ENCODE measurements at places on chromosomes 5 and 9. TPM values are rescaled to one million over a fixed set of nuclear protein-coding genes. Genes with fewer than 3 reads are reported as not detected.

DNA sequence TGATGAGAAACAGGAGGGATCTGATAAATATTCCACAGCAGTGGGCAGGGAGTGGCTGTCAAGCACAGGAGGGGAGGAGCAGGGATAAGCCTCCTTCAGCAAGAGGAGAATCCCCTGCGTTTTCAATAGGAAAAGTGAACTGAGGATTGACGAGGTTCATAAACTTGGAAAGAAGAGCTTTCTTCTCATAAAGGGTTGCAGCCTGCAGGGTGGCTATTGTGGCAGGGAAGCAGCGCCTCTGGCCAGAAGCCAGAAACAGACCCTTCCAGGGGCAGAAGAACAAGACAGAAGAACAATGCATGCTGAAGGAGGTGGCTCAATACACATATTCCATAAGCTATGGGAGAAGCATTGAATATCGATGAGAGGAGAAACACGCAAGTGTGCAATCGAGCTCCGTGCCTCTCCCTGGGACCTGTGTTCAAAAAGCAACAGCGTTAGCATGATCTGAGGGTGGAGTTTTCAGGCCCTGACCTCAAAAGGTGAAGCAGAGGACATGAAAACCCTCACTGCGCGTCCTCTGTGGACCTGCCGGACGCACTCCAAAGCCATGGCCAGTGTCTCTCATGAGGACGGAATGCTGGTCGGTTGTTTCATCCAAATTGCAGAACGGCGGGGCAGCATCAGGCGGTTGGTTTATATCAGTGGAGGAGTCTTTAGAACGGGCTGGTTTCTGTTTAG, 67.6 kb downstream of the ANKRD33B start:
- no peak for DNase-seq

- DNase-seq = no peak
Measured at GRCh38 chr5:36897616-36898015, 21.0 kb downstream of the NIPBL start.

Gene PCDHB16
- 2.7 TPM for polyA plus RNA-seq

DNA sequence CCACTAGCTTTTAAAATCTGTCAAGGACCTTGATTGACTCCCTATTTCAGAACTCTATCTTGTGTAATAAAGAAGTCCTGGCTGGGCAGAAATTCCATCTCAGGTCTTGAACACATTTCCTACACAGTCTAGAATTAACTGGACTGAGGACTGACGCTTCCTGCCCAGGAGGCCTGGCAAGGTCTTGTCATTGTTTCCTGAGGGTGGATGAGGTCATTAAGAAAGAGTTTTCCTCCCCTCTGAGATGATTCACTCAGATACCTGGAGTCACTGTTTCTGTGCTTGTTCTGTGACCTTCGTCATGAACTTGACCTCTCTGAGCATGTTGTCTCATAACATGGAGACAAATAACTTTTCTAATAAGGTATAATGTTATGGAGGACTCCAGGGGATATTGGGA, 10.0 kb downstream of the MTAP start:
- no peak for DNase-seq

GRCh38 chr9:114612272-114612923, 1.3 kb downstream of the TMEM268 start:
- DNase-seq = peak; percentile 37

- DNase-seq = no peak
Measured at GRCh38 chr9:124583134-124583533, 75.9 kb upstream of the NR5A1 start.

Gene PDE6A
- 0.06 TPM for polyA plus RNA-seq

DNA sequence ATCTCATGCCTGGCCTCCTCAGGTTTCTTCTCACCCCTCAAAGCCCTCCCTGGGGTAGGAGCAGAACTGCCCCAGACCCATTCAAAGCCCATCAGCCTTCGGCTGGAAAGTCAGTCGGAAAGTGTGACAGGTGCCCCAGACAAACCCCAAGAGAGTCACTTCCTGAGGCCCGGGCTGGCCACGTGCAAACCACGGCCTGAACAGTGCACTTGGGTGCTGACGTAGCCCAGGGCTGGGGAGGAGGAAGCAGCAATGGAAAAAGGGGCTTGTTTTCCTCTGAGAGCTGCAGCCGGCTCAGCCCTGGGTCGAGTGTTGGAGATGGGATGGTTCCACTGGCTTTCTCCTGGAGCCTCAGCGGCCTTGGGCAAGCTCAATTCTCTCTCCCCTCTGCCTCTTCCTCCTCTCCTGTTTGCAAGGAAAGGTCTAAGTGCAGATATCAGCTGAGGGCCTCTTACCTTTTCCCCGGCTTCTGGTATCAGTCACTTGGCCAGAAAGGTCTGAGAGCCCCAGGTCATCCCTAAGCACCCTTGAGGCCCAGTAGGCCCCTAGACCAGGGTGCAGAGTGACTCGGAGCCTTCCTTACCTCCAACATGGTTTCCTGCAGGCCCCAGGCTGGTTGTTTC, 5.9 kb upstream of the EGR1 start:
- no peak for DNase-seq

Gene SLC36A2
- not detected for polyA plus RNA-seq

Gene PSAT1
- polyA plus RNA-seq = 37.0 TPM

Gene ORM2
- not detected for polyA plus RNA-seq

GRCh38 chr5:43851741-43852140, 248.8 kb downstream of the NNT start:
- no peak for DNase-seq
